ENCODE measurements at places on chromosomes 11 and 22.

GRCh38 chr22:38069372-38070249, 12.4 kb downstream of the PICK1 start:
- DNase-seq = no peak

DNA sequence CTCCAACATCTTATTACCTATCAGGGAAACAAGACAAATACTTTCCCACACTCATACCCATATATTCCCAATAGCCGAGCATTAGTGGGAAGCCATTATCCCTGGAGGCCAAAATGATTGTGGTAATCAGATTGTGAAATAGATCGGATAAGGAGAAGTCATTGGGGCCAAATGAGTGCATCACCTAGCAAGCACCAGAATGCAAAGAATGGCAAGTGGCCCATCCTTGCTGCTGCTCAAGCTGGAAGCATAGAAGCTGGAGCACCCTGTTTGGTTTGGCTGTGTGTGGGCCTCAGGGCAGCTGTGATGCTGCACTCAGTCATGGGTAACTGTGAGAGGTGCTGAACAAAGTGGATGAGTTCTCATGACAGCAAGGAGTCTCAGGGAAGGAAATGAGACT, 18.7 kb upstream of the DBX1 start:
- no peak for DNase-seq

- DNase-seq = no peak
Observed at GRCh38 chr11:1100417-1101245, 26.0 kb downstream of the MUC2 start.

DNA sequence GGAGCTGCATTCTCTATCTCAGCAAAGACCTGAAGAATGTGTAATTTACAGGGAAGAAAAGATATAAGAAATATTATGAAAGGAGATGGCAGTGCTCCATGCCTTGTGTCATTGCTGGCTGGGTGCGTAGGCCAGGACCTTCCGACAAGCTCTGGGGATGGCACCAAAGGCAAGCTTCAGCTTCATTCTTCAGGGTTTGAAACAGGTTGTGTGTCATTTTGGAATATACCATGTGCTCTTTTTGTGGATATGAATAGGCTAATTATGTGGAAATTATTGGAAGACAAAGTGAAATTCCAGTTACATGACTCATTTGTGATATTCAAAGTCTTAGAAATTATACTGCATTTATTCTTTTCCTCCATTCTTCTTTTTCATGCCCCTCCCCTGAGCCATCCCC, 5.7 kb upstream of the KIRREL3 start:
- DNase-seq = no peak

- DNase-seq = no peak
Observed at GRCh38 chr11:129291546-129291945, 84.1 kb upstream of the BARX2 start.

DNA sequence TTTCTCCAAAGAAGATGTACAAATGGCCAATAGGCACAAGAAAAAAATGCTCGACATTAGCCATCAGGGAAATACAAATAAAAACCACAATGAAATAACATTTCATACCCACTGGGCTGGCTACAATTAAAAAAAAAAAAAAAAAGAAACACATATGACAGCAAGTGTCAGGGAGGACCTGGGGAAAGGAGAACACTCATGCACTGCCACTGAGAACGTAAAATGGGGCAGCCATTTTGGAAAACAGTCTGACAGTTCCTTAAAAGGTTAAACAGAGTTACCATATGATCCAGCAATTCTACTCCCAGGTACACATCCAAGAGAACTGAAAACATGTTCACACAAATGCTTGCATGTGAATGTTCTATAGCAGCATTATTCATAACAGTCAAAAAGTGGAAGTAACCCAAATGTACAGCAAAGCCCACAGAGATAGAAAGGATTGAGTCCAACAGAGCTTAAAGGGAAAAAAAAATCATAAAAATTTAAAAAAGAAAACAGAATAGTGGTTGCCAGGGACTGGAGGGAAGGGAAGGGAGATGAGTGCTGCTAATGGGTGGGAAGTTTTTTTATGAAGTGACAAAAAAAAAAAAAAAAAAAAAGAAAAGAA, 48.4 kb upstream of the CYP2D6 start:
- DNase-seq = no peak
